ENCODE measurements at places on chromosomes 5 and 9.

- no peak for DNase-seq
Measured at GRCh38 chr5:149724130-149724840, 5.8 kb upstream of the PPARGC1B start.

GRCh38 chr5:24773261-24773660 lies 128.5 kb upstream of the CDH10 start:
- no peak for DNase-seq

DNA sequence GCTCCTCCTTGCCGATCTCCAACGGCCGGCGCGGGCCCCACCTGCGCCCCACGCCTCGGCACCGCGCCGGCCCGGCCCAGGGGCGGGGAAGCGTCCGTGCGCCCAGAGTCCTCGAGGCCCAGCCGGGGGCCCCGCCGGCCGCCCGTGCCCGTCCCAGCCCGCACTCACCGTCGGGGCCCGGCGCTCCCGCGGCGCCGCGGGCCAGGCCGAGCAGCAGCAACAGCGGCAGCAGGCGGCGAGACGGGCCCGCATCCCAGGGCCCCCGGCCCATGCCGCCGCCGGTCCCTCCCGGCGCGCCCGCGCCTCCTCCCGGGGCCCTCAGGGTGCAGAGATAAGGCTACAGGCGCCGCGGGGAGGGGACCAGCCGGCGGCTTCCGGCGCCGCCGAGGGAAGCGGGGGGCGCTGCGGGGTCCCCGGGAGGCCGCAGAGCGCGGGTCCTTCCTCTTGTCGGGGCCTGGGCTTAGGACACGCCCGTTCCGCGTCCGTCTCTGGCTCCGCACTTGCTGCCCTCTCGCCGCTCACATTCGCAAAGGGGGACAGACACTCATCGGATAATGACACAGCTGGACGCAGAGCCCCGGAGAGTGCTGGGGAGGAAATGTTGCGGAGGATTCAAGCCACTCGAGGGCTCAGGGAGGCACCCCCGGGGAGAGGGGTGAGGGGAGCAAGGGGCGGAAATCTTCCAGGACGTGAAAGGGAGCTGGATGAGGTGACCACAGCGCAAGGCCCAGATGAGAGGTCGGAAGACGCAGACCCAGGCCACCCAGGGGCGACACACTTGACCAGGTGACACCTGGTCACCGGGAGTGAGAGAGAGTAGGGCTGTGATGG lies at the start of gene SUSD1:
Gene SUSD1, minus strand, starts transcription at position 333 of the 831 bp plus-strand sequence. Its CDS starts 62 bp downstream, at position 271.
- peak; percentile 70 for DNase-seq

- no peak for DNase-seq
Measured at GRCh38 chr9:115403753-115404152, 285.8 kb upstream of the TNC start.

DNA sequence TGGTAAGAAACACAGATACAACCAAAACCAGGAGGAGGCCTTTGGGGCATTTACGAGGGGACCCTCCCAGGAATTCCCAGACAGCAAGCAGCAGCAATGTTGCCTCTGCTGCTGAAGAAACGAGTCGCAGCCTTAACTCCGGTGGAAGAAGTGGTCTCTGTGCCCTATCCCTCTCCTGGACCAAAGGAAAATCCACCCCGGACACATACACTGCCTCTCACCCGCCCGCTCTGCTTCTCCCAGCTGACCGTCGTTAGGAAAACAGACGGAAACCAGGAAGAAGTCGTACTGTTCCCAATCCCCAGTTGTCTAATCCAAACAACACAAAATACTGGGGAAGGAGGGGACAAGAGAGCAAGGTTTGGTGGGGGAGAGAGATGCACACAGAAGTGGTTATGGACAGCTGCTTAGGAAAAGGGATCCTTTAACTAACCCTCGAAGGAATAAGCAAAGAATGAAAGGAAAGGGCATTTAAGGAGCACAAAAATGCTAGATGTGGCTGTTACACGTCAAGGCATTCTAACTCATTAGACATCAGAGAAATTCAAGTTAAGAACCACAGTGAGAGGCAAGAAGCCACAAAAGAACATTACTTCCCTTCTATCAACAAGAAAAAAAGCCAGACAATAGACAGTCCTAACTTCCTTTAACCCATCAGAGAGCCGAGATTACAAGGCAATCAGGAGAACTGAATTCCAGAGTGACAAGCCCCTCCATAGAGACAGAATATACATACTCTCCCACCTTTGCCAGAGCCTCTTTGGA lies 71.9 kb downstream of the ACTL7B start:
- DNase-seq, result no peak
